ENCODE measurements at places on chromosomes 7 and 10.

GRCh38 chr10:130967784-130968183 is 343.7 kb downstream of the TCERG1L start:
- DNase-seq: peak; percentile 17

- no peak for DNase-seq
Observed at GRCh38 chr7:121182281-121182680, 146.5 kb upstream of the WNT16 start.

- no peak for DNase-seq
Observed at GRCh38 chr7:22363756-22364422, 6.9 kb upstream of the RAPGEF5 start.

GRCh38 chr10:116097239-116097784 is 175.7 kb downstream of the GFRA1 start:
- DNase-seq: no peak

GRCh38 chr7:75916259-75916658 is 1.3 kb downstream of the POR start:
- no peak for DNase-seq

DNA sequence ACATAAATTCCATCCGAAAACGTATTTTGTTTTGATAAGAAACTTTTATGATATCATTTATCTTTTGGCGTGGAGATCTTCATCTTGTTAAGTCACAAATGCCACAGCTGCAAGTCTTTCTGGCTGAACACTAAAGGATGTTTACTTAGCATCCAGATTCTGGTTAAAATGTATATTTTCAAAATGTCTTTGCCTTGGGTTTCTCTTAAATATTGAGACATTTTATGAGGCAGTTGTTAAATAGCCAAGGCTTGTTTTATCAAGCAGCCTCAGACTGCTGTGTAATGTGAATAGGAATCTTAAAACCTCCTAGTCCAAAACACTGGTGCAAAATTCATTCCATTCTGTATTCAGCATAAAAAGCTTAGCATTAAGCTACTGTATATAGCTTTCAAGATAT is 136.3 kb upstream of the FZD1 start:
- DNase-seq: no peak

- DNase-seq: no peak
Observed at GRCh38 chr10:10803278-10803677, 214.4 kb upstream of the CELF2 start.

Measured in cardiac muscle cell (in vitro differentiated cells and primary cell).